ENCODE measurements at places on chromosomes 1 and 21.

DNA sequence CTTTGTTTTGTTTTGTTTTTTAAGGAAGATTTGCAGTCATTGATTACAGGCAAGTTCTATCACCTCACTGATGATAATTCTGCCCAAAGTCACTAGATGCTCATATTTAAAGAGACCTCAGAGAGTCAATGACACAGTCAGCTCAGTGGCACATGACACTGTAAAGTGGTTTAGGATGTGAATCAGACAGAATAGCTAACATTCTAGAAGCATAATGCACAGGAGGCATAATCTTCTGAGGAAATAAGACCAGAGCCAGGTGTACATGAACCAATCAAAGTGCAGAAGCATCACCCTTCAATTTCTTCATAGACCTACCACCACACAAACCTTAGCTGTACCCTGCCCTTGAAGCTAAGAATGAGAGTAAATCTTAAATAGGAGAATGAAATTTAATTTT lies 268.5 kb downstream of the BRINP2 start:
- DNase-seq = no peak

GRCh38 chr1:35278886-35279554 lies 10.5 kb downstream of the ZMYM4 start:
- peak; percentile 28 for DNase-seq

DNA sequence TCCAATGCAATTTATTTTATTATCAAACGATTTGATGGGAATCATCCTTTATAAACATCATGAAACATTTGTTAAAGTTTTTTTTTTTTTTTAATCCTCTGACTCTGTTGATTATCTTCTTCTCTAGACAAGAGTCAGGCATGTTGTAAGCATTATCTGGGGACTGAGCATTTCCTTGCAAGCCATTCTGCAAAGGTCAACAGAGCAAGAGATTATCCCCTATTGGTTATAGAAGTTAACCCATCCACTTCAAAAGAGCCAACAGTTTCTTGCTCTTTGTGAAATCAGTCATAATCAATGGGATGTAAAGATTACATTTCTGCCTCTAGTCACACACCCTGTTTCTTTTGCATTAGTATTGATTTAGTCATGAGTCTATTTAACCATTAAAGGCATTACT lies 368.8 kb upstream of the ADGRL4 start:
- no peak for DNase-seq

DNA sequence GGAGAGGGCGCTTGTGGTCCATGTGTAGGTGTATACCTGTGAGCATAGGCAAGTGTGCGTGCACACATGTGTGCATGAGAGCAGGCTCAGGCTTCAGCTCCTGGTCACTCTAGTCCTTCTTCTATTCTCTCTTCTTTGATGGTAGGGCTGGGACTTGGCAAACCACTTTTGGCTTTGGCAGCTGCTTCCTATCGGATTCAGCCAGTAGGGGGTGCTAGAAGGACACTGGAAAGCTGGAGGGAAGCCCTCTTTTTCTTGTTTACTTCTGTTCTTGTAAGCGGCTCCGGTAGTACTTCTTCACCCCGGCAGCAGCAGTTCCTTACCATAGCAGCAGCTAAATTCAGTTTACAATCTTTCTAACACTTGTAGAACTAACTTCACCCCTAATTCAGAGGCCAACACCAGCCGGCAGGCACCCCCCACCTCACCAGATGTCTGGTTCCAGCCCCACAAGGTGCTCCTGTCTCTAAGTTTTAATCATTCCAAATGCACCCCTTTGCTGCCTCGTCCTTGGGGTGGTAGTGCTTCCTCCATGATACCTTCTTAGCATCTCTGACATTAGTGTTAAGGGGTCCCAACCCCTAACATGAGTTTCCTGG lies 25.1 kb downstream of the NENF start:
- DNase-seq = peak; percentile 18

DNA sequence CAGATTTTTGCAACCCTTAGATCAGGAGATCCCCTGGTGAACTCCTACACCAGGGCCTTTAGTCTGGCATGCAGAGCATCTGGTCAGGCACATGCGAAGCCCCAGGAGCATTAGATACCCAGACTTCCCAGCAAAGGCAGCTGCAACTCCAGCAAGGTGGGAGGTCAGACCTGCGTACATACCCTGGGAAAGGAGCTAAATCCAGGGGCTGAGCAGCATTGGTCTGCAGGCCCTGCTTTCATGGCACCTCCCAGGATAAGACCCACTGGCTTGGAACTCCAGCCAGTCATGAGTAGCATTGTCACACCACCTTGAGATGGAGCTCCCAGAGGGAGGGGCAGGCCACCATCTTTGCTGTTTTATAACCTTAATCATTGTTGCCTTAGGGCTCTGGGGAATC lies 92.3 kb downstream of the KCNT2 start:
- DNase-seq = no peak

GRCh38 chr1:176187001-176187400 lies 20.1 kb downstream of the COP1 start:
- no peak for DNase-seq

DNA sequence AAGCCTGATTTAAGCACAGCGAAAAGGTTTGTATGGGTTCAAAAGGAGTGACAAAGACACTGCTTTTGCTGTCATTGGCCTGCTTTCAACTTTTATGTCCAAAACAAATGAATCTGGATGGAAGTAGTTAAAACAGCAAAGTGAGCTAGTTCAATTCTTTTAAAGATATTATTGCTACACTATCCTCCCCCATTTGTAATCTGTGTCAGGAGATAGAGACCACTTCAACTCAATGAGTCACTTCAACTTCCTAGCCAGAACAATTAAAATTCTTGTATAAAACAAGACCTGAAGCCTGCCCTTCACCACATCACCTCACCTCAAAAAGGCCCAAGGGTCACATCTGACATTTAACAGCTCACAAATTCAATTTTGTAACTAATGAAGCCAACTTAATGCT lies 364.1 kb upstream of the LYPLAL1 start:
- DNase-seq = peak; percentile 31

- DNase-seq = no peak
Observed at GRCh38 chr1:183583466-183583865, 6.8 kb downstream of the NCF2 start.

GRCh38 chr1:60118085-60118484 lies 44.5 kb upstream of the C1orf87 start:
- DNase-seq = peak; percentile 88

DNA sequence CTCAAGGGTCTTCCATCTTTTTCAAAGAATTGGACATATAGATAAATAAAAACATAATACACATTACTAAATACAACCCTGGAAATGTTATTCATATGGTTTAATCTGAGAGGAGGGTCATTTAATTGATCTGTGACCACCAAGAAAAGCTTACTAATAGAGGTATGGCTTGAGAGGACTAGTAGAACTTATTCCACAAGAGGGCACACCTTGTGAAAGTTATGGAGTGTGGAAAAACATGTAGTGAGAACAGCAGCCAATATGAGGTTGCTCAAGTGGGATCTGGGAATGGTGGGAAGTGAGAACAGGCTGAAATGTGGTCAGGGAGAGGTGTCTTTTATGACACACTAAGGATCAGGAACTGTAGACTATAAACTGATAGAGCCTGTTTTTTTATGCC lies 973.5 kb upstream of the B3GALT2 start:
- DNase-seq = peak; percentile 12

- DNase-seq = no peak
Observed at GRCh38 chr1:226633541-226634165, 85.1 kb downstream of the STUM start.
